CD4-positive, alpha-beta T cell treated with Interleukin-15 for 4 hours (primary cell): ENCODE measurements at places on chromosomes 12 and 14.

- no peak for DNase-seq
These were observed 3.3 kb upstream of the SERPINA11 start for GRCh38 chr14:94455928-94456327.

GRCh38 chr14:33650430-33650829 lies 300.4 kb downstream of the EGLN3 start:
- DNase-seq = no peak

- DNase-seq = no peak
These were observed 76.0 kb upstream of the CCDC60 start for GRCh38 chr12:119258556-119258955.

- DNase-seq = no peak
These were observed 43.8 kb upstream of the KTN1 start for GRCh38 chr14:55536204-55536708.

GRCh38 chr12:25382311-25383106 lies 131.8 kb upstream of the KRAS start:
- DNase-seq = no peak

GRCh38 chr14:100288382-100289185 lies 17.7 kb downstream of the SLC25A29 start:
- no peak for DNase-seq

GRCh38 chr12:123071857-123072256 lies 79.0 kb downstream of the PITPNM2 start:
- DNase-seq = no peak

GRCh38 chr14:85236296-85236695 lies 293.6 kb upstream of the FLRT2 start:
- no peak for DNase-seq

DNA sequence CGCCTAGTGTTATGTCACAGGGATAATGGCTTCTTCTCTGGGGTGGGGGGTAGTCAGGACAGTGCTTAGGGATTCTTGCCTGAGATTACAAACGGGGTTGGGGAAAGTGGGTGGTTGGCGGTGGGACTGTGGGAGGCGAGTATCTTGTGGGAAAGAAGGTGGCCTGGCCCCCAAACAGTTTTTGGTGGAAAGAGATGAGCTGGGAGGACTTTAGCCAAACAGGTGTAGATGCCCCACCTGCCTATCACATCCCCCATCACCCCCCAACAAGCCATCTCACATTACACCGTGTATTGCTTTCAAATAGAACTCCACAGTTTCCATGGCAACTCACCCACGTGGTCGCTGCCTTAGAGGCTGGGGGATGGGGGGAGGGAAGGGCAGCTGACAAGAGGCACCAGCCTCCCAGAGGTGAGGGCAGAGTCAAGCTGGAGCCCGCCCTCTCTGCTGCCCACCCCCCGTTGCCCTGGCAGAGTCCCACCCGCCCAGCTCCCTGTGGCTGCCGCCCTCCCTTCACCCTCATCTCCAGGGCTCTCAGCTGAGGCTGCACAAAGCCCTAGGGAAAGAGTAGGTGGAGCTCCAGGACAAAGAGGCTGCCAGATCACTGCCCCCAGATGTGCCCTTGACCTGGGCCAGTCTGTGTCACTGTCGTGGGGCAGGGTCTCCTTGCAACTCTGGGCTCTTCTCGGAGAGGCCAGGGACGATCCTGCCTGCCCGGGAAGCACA lies 98.3 kb downstream of the LRRC74A start:
- peak; percentile 75 for DNase-seq
